ENCODE measurements at places on chromosomes 1 and 21.

GRCh38 chr21:31382060-31382459 lies 38.0 kb upstream of the TIAM1 start:
- no peak for DNase-seq

DNA sequence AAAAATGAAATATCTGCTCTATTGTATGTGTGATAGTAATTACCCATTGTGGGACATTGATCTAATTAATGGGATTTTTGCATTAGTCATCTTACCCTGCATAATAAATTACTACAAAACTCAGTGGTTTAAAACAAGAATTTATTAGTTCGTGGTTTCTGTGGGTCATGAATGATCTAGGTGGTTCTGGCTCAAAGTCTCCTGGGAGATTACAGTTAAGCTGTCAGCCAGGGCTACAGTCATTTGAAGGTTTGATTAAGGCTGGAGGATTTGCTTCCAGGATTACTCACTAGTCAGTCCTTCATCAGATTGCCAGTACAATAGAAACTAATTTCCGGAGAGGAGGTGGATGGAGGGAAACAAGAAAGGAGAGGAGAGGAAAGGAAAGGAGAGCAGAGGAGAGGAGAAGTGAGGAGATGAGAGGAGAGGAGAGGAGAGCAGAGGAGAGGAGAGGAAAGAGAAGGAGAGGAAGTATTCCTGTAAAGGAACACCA lies 60.4 kb upstream of the TNFSF4 start:
- DNase-seq, result no peak

DNA sequence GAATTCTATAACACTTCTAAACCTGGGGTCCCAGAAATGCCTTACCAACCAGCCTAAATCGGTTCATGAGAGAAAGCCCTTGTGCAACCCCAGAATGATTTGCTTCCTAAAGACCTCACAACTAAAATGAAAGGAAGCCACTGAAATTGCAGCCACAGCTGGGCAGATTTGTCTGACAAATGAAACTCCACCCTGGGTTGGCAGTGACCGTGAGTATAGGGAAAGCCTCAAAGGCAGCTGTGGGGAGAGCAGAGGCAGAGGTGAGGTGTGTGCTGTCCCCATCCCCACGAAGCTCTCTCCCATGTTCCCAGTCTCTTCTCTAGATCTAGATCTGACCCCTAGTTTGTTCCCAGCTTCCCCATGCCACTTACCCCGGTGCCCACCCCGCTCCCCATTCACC lies 23.1 kb downstream of the RHBDL2 start:
- DNase-seq, result no peak

GRCh38 chr1:167582722-167583121 lies 29.2 kb upstream of the CREG1 start:
- no peak for DNase-seq

DNA sequence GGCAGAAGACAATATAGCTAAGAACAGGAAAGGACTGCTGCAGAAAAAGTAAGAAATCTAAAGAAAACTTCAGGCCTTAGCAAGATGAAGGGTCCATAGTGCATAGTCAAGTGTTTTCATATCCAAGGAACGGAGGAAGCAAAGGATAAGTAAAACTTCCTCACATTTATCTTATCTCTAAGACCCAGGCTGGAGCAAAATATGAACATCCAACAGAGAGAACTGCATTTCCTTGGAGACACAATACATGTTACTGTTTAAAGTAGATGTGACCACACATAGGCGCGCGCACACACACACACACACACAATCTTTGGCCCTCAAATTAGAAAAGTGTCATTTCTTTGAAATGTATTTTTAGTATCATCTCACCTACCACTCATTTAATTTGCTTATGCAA lies 66.7 kb downstream of the TTLL7 start:
- DNase-seq, result no peak

DNA sequence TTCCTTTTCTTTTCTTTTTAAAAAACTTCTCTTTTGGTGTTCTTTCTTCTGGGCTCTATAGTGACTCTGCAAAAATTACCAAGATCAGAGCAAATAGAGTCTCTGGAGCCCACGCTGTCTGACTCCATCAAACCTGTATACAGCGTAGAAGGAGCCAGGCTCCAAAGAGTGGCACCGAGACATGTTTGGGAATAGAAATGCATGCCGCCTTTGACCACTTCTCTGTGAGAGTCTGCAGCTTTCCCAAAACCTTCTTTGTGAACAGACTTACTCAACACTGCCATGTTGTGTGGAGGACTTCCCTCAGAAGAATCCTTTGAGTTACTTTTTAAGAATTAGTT lies 55.3 kb downstream of the GORAB start:
- DNase-seq, result no peak

DNA sequence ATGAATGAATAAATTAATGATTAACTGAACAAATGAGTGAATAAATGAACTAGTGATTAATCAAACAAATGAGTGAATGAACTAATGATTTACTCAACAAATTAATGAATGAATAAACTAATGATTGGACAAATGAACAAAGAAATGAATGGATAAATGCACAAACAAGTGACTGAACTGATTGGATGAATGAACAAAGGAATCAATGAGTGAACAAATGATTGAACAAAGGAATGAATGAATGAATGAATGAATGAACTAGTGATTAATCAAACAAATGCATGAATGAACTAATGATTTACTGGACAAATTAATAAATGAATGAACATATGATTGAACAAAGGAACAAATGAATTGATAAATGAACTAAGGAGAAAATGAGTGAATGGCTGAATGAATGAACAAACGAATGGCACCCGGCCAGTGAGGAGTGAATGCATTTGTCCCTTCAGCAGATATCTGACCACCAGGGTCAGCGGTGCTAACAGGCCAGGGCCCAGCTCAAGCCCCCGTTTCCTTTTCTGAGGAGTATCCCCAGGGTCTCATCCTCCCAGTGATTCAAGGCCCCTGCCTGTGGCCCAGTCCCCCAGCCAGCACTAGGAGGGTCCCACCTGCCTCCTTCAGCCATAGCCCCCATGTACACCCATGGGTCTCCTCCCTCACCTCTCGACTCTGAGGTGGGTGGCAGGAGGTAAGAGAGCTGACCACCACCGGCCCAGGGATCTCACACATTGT lies 49.9 kb downstream of the WNT9A start:
- DNase-seq, result no peak

DNA sequence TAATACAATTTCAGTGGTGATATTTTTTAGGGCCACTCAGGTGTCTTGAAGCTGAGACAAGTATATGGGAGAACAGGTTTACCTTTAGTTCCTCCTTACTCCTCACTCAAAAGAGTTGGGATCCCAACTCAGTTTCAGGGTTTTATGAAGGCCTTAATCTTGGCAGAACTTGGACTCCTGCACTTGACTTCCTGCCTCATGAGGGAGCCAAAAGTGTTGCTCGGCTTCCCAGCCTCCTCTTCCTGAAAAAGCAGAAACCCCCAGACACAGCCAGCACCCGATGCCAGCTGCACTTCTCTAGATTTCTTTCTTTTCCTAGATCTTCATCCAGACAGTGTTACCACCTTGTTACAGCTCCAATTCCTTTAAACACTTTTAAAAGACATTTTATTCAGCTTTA lies 70.8 kb upstream of the TMPRSS2 start:
- DNase-seq, result no peak

DNA sequence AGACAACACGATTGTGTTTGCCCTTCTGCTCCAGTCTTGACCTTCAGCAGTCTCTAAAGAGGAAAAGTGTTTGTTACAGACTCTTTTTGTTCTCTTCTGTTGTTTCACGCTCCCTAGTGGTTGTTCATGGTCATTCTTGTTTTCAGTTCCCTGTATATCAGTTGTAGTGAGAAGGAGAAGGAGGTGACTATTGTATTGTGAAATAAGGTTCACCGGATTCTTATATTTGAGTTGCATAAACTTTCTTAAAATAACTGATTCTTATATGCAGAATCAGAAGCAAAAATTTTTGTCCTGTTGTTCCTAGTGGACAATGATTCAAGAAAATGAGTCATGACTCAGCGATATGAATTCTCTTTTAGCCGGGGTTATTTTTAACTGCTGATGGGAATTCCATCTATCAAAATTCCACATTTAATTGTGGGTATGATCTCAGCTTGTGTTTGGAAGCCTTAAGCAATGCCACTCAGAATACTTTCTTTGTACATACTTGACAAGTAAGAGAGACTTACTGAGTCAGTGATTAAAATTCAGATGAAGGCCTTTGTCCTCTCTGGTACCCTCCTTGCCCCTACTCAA lies 152.2 kb downstream of the CLEC20A start:
- no peak for DNase-seq

DNA sequence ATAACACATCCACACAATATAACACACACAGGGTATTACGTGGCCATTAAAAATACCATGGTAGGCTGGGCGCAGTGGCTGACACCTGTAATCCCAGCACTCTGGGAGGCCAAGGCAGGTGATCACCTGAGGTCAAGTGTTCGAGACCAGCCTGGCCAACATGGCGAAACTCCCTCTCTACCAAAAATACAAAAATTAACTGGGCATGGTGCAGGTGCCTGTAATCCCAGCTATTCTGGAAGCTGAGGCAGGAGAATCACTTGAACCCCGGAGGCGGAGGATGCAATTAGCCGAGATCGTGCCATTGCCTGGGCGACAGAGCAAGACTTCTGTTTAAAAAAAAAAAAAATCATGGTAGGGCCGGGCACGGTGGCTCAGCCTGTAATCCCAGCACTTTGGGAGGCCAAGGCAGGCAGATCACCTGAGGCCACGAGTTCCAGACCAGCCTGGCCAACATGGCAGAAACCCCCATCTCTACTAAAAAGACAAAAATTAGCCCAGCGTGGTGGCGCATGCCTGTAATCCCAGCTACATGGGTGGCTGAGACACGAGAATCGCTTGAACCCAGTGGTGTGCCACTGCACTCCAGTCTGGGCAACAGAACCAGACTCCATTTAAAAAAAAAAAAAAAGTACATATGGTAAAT lies 24.1 kb upstream of the HPDL start:
- no peak for DNase-seq

- DNase-seq, result no peak
These were observed 6.2 kb downstream of the NR5A2 start for GRCh38 chr1:200033511-200034261.

- DNase-seq, result no peak
These were observed 179.4 kb downstream of the TGFB2 start for GRCh38 chr1:218524526-218524925.

DNA sequence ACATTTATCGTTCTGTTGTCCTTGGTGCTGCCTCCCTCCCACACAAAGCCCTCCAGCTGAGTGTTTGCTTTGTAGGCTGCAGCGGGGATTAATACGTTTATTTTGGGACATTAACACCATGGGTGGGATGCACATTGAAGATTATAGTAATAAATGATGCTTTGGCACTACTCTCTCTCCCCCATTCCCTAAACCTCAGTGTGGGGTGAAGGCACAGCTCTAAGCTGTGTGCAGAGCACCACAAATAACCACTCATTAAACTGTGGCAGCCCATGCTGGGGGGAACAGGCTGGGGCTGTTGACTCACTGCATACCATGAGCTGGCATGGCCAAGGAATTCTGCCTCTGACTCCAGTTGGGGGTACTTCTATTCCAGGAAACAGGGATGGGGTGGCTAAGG lies 7.7 kb downstream of the PCP4L1 start:
- DNase-seq, result no peak

- no peak for DNase-seq
These were observed 1299.0 kb upstream of the B3GALT2 start for GRCh38 chr1:194485432-194485831.

DNA sequence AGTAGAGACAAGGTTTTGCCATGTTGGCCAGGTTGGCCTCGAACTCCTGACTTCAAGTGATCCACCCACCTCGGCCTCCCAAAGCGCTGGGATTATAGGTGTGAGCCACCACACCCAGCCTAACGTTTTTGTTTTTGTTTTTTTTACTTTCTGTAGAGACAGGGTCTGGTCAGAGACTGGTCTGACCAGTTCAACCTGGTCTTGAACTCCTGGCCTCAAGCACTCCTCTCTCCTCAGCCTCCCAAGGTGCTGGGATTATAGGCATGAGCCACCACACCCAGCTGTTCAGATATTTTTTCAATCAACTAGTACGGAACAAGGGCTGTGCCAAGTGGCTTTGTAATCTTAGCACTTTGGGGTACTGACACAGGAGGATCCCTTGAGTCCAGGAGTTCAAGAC lies 209.5 kb downstream of the RERE start:
- no peak for DNase-seq

DNA sequence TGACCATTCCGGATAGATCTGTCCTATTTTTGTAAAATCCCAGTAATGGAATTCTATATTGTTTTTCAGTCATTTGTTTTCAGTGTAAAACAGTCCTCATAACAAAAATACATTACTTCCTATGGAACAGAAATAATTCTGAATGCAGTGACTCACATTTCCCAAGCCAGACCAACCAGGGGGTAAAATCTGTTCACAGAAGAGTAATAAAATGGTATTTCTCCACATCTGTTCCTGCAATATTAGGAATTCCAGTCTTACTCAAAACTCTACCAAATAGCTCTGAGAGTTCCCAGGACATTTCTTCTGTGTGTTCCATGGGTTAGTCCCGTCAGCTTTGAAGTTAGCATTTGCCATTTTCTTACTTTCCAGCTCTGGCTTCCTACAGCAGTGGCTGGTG lies 2.6 kb upstream of the DDR2 start:
- no peak for DNase-seq

- no peak for DNase-seq
These were observed 1.6 kb downstream of the CA14 start for GRCh38 chr1:150259217-150259616.

DNA sequence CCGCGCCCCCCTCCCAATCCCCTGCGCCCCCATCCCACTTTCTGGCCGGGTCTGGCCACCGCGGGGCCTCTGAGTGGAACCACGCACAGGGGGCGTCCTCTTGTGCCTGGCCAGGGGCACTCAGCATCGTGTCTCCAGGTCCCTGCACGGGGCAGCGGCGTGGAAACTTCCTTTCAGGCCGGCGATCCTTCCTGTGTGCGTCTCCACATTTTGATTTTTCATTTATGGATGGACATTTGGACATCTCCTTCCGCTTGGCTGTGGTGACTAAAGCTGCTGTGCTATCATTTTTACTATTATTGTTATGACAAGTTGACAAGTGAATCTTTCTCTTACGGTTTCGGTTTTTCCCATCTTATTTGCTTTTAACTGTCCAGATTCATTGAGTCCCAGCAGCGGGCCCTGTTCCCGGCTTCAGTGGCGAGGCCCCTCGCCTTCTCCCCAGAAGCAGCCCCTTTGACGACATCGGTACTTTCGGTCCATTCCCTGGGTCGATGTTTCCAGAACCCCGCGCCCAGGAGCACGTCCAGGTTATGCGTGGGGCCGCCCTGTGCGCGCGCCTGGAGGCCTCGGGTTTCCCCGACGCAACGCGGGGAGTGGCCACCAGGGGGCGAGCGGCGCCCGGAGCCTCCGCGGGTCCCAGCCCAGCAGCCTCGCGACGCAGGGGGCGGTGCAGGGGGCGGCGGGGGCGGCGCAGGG lies 12.4 kb upstream of the SLC19A1 start:
- DNase-seq, result peak; percentile 25

DNA sequence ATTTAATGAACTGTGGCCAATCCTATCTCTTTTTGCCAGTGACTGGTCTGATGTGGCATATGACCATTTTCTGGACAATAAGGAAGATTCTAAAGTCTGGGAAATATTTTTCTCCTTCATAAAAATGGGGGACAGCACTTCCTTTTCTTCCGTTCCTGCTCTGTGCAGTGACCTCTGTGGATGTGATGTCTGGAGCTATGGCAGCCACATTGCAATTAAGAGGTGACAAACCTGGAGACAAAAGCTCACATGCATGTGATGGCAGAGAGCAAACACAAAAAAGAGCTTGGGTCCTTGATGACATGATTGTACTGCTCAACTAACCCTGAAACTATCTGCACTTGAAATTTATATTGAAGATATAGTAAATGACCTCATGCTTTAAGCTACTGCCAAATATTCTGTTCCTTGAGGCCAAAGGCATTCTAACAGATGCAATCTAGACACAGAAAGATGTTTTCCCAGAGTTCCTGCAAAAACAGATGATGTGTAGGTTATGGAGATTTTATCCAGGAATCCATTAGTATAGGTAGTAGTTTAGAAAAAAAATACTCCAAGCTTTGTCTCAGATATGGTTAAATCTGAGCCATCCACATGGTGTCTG lies 2.2 kb upstream of the MAGI3 start:
- DNase-seq, result no peak

Data from NCI-H748 treated with DMSO at 0.1 percent for 48 hours (cell line).